ENCODE measurements at places on chromosomes 12 and 14. TPM values are rescaled to one million over a fixed set of nuclear protein-coding genes. Genes with fewer than 3 reads are reported as not detected.

DNA sequence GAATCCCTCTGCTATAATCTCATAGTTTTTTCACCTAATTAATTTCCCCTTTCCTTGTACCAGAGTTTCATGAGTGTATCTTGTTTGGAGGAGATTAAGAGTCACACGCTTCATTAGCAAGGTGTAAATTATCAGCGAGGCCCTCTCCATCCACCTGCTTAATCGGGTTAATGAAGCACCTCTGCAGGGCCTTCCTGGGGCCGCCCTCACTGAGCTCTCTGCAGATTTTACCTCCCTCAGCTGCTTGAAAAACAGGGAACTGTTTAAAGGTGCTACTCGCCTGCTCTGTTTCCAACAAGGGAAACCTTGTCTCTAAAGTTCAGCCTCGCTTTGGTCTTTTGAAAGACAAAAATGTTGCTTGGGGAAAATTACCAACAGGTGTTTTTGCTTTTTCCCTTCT lies 35.8 kb downstream of the OTX2 start:
- H3K27me3 ChIP-seq, result no peaks in the 10 kb centered on the region
- no peak for DNase-seq
- H3K36me3 ChIP-seq, result no peaks in the 10 kb centered on the region
- H3K4me3 ChIP-seq, result no peak overlapping the region

LYZ gene
- 14.7 TPM for total RNA-seq

SPIC gene
- total RNA-seq, result not detected

IFNG-AS1 gene
- total RNA-seq, result not detected

- DNase-seq, result peak; percentile 69
- H3K4me1 ChIP-seq, result no peaks in the 10 kb centered on the region
- H3K4me3 ChIP-seq, result no peak overlapping the region
- H3K36me3 ChIP-seq, result no peaks in the 10 kb centered on the region
- no peak overlapping the region for H3K27ac ChIP-seq
Measured at GRCh38 chr12:16939871-16940306, 333.9 kb upstream of the LMO3 start.

- no peak overlapping the region for H3K27ac ChIP-seq
- H3K36me3 ChIP-seq, result no peaks in the 10 kb centered on the region
- no peak overlapping the region for H3K4me3 ChIP-seq
- H3K4me1 ChIP-seq, result peaks cover 6% of the 10 kb centered on the region
Measured at GRCh38 chr12:98369581-98369980, 145.8 kb upstream of the TMPO start.

DNA sequence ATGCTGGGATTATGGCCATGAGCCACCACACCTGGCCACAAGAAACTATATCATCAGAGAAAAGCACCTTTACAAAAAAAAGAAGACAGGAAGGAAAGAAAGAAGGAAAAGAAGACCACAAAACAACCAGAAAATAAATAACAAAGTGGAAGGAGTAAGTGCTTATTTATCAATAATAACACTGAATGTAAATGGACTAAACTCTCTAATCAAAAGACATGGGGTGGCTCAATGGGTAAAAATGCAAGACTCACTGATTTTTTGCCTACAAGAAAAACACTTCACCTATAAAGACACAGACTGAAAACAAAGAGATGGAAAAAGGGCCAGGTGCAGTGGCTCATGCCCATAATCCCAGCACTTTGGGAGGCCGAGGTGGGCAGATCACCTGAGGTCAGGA lies 65.7 kb downstream of the MAPKAPK5 start:
- no peak for DNase-seq
- no peak overlapping the region for H3K27ac ChIP-seq
- no peaks in the 10 kb centered on the region for H3K36me3 ChIP-seq
- no peaks in the 10 kb centered on the region for H3K27me3 ChIP-seq
- H3K4me3 ChIP-seq, result no peak overlapping the region

RASAL1 gene
- total RNA-seq, result 1.3 TPM

MYO1H gene
- not detected for total RNA-seq

OR4E2 gene
- total RNA-seq, result not detected

TSPAN11 gene
- total RNA-seq, result 0.13 TPM

DNA sequence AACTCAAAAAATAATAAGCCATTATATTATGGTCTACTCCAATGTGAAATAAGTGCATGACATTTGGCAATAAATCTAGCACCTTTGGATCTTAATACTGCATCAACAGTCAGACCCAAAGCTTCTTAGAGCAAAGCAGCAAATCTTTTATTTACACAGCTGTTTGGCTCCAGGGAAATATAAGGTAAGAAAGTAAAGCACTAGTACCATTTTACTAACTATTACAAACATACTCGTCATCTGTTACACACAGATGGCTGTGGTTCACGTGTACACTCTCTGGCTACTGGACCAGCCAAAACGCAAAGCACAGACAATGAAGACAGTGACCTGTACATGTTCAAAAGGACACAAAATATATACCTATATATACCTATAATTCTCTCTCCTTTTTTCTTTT lies 2.8 kb downstream of the FGD6 start:
- no peak for DNase-seq
- peaks cover 18% of the 10 kb centered on the region for H3K4me1 ChIP-seq
- peak overlapping the region; percentile 97 for H3K27ac ChIP-seq
- no peak overlapping the region for H3K4me3 ChIP-seq
- H3K27me3 ChIP-seq, result no peaks in the 10 kb centered on the region

DNA sequence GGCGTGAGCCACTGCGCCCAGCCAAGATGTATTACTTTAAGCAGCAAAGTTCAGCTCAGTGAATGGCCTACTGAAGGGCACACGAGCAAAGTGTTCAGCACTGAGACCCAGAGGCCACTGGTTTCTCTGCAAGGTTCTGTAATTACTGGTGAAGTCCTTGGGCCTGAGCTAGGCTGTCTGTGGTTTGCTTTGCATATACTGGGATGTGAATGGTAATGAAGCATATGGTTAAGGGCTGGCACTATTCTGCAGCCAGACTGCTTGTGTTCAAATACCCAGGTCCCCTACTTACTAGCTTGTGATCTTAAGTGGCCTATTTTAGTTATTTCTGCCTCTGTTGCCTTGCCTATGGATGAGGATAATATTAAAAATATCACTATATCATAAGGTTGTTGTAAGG lies 72.0 kb downstream of the LLPH start:
- DNase-seq, result no peak
- no peaks in the 10 kb centered on the region for H3K36me3 ChIP-seq
- H3K4me1 ChIP-seq, result no peaks in the 10 kb centered on the region
- H3K27ac ChIP-seq, result no peak overlapping the region

DNA sequence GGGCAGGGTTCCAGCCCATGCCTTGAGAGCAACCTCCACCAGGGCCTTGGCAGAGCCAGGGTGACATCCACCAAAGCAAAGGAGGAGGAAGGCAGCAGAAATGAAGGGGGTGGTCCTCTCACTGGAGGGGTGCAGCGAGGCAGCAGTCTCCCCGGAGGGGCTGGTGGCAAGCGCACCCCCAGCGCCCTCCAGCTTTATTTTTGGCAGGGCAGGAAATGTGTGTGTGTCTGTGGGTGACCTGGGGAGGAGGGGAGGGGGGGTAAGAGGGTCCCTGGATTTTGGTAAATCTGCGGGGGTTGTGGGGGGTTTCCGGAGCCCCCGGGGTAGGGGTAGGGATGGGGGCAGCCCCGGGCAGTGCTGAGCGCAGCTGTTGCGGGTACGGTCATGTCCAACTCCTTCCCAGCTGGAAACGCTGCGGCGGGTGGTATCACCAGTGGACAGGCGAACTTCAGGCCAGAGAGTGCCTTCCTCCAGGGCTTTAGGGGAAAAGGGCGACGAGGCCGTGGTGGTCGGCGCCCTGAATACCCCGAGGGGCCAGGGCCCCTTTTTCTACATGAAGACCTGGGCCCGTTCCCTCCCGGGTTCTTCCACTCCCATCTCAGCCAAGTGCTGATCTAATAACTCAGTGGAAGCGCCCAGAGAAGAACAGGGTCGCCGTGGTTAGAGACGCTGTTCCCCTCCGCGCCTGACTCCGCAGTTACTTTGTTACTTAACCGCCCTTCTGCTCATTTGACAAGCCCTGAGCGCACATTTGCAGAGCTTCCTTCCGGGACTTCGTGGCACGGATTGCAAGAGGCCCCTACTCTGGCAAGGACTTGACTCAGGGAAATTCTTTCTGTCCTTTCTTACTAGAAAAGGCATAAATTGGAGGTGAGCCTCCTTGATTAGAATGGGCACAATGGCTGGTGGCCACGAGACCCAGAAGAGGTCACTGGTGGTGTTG lies 55.2 kb downstream of the FOS start:
- H3K4me1 ChIP-seq, result no peaks in the 10 kb centered on the region
- H3K27ac ChIP-seq, result peak overlapping the region; percentile 41
- DNase-seq, result peak; percentile 43

Measured in pancreas (tissue), 10 donors.